ENCODE measurements at places on chromosomes 4 and X.
A peak's percentile ranks its signal among the peaks of the same experiment; 100 is the strongest.

GRCh38 chr4:86452924-86453531 lies 93.2 kb upstream of the MAPK10 start:
- peaks cover 30% of the 10 kb centered on the region for H3K4me1 ChIP-seq
- H3K27ac ChIP-seq, result peak overlapping the region; percentile 75
- H3K4me3 ChIP-seq, result no peak overlapping the region
- DNase-seq, result no peak

- no peak overlapping the region for H3K4me3 ChIP-seq
- DNase-seq, result no peak
- no peaks in the 10 kb centered on the region for H3K4me1 ChIP-seq
These were observed 207.0 kb downstream of the NAP1L3 start for GRCh38 chrX:93466383-93466782.

- no peak for DNase-seq
- peaks cover 13% of the 10 kb centered on the region for H3K4me1 ChIP-seq
- H3K27ac ChIP-seq, result peak overlapping the region; percentile 47
- H3K27me3 ChIP-seq, result no peaks in the 10 kb centered on the region
- H3K4me3 ChIP-seq, result no peak overlapping the region
These were observed 19.6 kb downstream of the SEPTIN6 start for GRCh38 chrX:119673336-119673735.

GRCh38 chr4:134740290-134740689 lies 538.7 kb upstream of the PABPC4L start:
- no peaks in the 10 kb centered on the region for H3K27me3 ChIP-seq
- H3K27ac ChIP-seq, result no peak overlapping the region
- no peaks in the 10 kb centered on the region for H3K4me1 ChIP-seq
- H3K36me3 ChIP-seq, result no peaks in the 10 kb centered on the region

GRCh38 chrX:65925005-65925404 lies 114.9 kb downstream of the VSIG4 start:
- H3K4me3 ChIP-seq, result no peak overlapping the region
- H3K4me1 ChIP-seq, result peaks cover 72% of the 10 kb centered on the region
- H3K27ac ChIP-seq, result peak overlapping the region; percentile 87
- DNase-seq, result no peak
- H3K27me3 ChIP-seq, result no peaks in the 10 kb centered on the region

- no peak overlapping the region for H3K4me3 ChIP-seq
- no peak for DNase-seq
- no peaks in the 10 kb centered on the region for H3K4me1 ChIP-seq
- H3K36me3 ChIP-seq, result peaks cover 21% of the 10 kb centered on the region
- H3K27ac ChIP-seq, result no peak overlapping the region
- no peaks in the 10 kb centered on the region for H3K27me3 ChIP-seq
These were observed 16.3 kb downstream of the ARX start for GRCh38 chrX:24999511-24999910.

DNA sequence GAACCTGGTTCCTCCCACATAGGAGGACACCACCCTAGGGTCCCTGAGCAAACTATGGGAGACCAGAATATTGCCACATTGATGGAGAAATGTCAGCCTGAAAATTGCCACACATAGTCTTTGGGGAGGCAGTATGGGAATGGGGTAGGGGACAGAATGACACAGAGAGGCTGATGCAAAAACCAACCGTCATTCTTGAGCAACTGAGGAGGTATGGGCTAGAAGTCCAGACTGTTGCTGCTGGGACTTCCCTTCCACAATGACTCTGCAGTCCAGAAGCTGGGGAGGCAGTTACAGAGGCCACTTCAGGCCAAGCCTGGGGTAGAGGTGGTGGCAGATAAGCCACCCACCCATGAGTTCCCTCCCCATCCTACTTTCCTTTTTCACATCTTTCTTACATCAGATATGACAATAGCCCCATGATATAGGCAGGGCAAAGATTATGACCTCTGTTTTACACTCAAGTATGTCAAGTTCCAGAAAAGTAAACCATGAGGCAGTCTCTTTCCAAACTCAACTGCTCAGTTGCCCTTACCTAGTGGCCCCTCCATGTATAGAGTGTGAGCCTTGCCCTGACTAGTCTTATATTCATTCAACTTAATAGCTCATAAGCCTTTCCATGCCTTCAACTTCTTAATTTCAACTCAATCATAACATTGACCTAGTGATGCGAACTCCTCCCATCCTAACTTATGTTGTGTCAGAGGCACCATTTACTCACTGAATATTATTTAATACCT lies 41.7 kb downstream of the VSIG4 start:
- no peaks in the 10 kb centered on the region for H3K36me3 ChIP-seq
- DNase-seq, result no peak
- H3K27me3 ChIP-seq, result no peaks in the 10 kb centered on the region
- peaks cover 39% of the 10 kb centered on the region for H3K4me1 ChIP-seq
- H3K27ac ChIP-seq, result no peak overlapping the region

GRCh38 chr4:169099771-169100180 lies 89.7 kb upstream of the CBR4 start:
- 0 out of 2 replicates have a peak, but pooled peaks cover 3% of the 10 kb centered on the region for H3K36me3 ChIP-seq
- DNase-seq, result no peak
- no peaks in the 10 kb centered on the region for H3K4me1 ChIP-seq
- no peak overlapping the region for H3K4me3 ChIP-seq
- no peaks in the 10 kb centered on the region for H3K27me3 ChIP-seq

DNA sequence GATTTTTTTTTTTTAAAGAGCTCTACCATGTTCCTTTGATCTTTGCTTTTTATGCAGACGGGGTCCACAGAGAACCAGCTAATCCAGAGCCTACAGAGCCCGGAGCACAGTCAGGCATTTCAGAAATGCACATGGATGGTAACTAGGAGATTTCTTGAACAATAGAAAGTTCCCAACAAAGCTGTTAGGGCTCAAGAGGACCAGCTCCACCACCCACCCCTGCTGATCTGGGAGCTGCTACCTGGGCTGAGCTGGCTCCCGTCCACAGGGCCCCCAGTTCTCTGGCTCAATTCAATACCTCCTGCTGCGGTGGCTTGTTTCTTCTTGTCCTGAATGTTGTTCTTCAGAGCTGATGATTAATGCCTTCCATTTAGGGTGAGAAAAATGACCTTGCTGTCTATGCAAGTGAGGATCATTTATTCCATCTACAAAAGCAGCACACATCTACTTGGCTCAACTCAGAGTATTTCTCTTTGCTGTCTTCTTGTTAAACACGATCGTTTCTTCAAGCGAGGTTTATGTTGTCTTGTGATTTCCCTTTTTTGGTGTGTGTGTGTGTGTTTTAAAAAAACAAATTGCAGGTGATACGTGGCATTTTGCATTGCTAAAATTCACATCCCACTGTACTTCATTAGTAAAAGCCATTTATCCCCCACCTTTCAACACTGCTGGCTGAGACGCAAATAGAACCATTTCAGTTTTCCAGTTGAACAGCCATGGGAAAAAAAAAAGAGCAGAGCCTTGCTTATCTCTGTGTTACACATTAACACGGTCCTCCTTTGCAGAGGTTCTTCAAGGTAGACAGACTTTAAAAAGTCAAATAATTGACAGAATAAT lies 31.3 kb downstream of the IGFBP7 start:
- no peaks in the 10 kb centered on the region for H3K36me3 ChIP-seq
- peaks cover 4% of the 10 kb centered on the region for H3K27me3 ChIP-seq
- H3K4me3 ChIP-seq, result no peak overlapping the region
- no peak overlapping the region for H3K27ac ChIP-seq
- no peaks in the 10 kb centered on the region for H3K4me1 ChIP-seq
- DNase-seq, result no peak

GRCh38 chrX:9318213-9318612 lies 146.6 kb upstream of the TBL1X start:
- DNase-seq, result no peak
- H3K27me3 ChIP-seq, result no peaks in the 10 kb centered on the region
- H3K4me3 ChIP-seq, result no peak overlapping the region
- H3K27ac ChIP-seq, result no peak overlapping the region

GRCh38 chrX:75887833-75888232 lies 102.8 kb upstream of the MAGEE2 start:
- H3K4me3 ChIP-seq, result no peak overlapping the region
- H3K27ac ChIP-seq, result no peak overlapping the region
- no peaks in the 10 kb centered on the region for H3K36me3 ChIP-seq
- no peaks in the 10 kb centered on the region for H3K4me1 ChIP-seq

Data from DND-41 (cell line).